Right ventricle myocardium inferior (tissue), 1 donor: ENCODE measurements at places on chromosomes 5 and 9.

DNA sequence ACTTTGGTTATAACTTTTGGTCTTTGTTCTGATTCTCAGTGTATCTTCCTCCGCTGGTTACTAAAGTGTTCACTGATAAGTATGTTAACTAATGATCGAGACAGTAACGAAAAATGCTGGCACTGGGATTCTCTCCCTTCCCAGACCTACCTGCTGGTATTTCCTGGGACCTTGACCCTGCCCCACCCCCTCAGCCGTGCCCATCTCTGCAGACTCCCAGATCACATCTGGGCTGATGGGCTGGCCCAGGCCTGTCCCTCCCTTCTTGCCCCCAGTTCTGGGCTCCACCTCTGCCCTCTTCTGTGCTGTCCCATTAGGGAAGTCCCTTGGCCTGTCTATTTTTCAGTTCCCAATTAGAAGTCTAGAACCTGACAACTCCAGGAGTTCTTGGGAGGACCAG is 46.9 kb downstream of the NEURL1B start:
- no peak for DNase-seq

DNA sequence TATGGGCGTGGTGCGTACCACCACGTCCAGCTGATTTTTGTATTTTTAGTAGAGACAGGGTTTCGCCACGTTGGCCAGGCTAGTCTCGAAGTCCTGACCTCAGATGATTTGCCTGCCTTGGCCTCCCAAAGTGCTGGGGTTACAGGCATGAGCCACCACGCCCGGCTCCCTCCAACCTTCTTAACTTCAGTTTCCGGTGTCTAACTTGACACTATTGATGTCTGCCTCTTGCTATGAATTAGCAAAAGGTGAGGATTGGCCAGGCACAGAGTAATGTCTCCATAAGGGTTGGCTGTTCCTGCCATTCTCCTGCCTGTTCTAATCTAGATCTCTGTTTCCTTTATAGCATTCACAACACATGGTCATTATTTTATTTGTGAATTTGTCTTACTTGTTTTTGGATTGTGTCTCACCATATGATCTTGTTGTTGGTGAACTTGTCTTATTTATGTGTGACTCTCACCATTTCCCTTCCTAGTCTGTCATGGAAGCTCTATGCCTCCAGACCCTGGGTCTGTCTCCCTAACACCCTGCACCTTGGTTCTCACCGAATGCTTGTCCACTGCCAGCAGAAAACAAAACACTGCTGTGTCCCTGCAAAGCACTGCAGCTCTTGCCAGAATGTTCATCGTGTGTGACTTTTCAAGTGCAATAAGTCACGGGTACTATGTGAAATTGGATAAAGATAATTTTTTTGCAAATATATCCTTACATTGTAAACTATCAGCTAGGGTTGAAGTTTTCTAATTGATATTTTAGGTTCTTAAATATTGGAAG is 26.0 kb downstream of the BASP1 start:
- DNase-seq: no peak

DNA sequence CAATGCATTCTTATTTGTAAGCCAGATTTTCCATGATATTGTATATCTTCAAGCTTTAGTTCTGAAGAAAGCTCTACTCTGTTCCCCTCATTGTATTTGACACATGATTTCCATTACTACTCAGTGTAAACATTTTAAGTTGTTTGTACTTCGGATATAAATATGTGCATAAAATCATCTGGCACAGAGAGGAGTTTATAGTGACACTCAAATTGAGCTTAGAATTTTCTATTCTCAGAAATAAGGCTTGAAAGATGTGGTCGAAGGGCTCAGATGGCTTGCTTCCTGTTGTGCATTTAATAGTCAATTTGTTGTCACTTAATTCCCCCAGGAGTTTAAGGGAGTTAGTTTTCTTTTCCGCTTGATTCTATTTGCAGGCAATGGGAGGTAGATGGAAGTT is 88.8 kb downstream of the PPIC start:
- DNase-seq: no peak

DNA sequence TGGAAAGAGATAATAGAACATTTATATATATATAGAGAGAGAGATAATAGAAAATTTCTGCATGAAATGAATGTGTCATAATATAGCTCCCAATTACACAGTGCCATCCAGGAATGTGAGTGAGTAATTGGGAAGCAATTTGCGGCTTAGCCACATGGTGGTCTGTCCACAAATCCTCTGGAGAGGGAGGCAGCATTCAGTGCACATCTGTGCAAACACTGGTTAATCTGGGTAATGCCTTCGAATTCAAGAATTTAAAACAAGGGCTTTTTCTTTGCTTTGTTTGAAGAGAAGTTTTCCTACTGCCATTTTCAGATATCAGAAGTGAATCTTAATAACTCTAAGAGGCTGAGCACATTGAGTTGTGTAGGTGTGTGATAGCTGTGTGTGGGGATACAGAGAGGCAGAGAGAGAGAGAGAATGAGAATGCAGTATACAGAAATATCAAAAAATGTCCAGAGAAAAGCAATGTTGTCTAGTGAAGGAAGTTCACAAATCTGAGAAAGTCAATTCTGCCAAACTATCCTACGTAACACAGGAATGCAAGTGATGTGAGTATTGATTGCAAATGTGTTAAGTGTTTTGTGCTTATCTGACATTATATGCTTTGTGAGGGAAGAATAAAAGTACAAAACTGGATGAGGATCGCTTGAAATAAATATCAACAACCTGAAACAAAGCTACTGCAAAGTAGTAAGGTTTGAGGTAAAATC is 134.6 kb downstream of the EDIL3 start:
- no peak for DNase-seq

DNA sequence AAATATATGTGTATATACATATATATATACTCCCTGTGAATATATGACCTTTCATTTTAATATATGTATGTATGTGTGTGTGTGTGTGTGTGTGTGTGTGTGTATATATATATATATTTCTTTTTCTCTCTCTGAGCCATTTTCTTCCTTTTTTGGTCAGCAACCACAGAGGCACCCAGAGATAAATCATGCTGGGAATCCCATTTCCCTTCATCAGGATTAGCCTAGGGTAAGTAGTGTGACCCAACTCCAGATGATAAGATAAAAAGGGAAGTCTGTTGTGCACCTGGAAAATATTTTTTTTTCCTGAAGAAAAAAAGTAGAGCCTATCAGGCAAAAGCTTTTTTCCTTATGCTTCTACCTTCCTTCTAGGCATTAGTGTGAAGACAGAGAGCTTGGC is 25.4 kb upstream of the SUB1 start:
- DNase-seq: no peak

DNA sequence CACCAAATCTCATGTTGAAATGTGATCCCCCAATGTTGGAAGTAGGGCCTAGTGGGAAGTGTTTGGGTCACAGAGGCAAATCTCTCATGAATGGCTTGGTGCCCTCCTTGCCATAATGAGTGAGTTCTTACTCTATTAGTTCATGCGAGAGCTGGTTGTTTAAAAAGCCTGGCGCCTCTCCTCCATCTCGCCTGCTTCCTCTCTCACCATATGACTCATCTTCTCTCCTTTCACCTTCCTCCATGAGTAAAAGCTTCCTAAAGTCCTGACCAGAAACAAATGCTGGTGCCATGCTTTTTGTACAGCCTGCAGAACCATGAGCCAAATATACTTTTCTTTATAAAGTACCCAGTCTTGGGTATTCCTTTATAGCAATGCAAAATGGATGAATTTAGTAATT is 20.9 kb upstream of the ARHGAP26 start:
- DNase-seq: no peak

DNA sequence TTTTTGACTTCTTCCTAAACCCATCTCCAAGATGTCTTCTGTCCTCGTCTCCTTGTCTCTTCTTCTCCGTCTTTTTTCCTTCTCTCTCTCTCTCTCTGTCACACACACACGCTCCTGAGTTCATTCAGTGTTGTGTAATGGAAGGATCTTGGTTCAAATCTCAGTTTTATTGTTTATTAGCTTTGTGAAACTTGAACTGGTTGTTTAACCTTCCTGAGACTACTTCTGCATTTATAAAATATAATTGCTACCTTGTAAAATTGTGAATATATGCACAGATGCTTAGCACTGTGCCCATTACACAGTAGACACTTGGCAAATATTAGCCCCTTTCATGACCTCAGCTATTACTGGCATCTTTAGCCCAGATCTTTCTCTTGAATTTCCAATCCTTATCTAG is 2.4 kb upstream of the NADK2 start:
- no peak for DNase-seq

- DNase-seq: no peak
Measured at GRCh38 chr9:37820142-37820541, 19.5 kb downstream of the DCAF10 start.

DNA sequence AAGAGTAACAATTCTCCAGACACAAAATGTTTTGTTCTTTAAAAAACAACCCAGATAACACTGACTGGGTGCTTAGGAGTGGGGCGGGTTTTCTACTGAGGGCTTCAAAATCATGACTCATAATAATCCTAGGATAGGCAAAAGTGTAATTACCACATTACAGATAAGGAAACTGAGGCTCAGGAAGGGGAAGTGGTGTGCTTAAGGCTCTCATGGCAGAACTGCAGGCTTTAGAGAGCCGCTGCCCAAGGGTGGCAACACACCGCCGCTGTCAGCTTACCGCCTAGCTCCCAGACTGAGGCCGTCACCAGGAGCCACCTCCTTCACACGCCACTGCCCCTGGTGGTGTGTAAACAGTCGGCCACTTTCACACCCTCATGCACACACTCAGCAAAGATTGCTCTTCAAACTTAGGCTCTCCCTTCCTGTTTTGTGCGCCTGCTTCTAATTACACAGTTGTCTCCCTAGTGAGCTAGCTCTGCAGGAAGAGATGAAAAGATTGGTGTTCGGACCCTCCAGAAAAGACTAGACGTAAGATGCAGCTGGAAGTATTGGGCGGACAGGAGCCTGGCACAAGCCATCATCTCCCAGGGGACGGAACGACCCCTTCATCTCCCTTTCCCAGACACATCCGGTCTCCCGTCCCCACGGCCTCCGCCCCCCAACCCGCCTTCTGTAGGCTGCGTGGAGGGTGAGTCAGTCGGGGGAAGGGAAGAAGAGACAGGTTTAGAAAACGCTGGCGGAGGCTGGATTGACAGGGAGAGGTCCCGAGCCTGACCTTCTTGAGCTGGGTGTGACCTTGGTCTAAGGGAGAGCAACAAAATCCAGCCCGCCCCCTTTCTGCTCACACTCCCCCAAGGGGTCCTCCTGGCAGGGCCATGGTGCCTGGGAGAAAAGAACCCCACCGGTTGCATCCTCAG is 162.7 kb downstream of the SYK start:
- DNase-seq: no peak

- no peak for DNase-seq
Measured at GRCh38 chr9:89617978-89618377, 13.2 kb downstream of the GADD45G start.

DNA sequence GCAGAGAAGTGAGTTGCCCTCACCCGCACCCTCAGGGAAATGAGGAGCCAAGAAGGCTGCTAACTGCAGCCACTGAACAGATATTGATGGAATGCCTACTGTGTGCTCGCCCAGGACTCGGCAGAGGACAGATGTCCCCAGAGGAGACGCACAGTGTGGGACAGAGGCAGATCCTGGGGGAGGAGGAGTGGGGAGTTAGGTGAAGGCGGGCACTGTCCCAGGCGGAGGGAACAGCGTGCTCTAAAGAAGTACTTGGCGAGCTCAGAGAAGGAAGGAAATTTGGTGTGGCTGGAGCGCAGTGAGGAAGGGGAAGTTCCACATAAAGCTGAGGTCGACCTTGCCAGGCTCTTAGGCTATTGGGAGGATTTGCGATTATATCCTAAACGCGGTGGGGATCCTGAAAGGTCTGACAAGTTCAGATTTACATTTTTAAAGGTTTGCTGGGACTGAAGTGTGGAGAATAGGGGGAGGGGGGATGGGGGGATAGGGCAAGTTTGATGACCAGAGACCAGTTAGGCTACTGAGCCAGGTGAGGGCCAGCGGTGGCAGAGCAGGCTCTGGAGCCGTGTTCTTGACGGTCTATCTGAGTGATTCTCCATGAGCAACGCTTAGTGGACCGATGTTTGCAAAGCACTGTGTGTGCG is 23.6 kb upstream of the CERCAM start:
- DNase-seq: no peak

DNA sequence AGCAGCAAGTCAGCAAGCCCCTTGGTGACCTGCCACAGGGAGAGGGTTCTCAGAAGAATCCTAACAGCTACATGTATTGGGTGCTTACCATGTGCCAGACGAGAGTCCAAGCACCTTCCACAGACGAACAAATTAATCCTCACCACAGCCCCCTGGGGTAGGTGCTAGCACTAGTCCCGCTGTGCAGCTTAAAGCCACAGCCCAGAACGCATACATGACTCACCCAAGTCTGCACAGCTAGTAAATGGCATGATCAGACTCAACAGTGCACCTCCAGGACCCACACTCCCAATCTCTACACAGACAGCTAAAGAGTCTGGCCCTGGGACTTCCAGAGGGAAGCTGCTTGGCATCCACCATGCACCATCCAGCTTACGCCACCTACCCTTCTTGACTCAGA is 111.5 kb downstream of the PAX5 start:
- DNase-seq: no peak

DNA sequence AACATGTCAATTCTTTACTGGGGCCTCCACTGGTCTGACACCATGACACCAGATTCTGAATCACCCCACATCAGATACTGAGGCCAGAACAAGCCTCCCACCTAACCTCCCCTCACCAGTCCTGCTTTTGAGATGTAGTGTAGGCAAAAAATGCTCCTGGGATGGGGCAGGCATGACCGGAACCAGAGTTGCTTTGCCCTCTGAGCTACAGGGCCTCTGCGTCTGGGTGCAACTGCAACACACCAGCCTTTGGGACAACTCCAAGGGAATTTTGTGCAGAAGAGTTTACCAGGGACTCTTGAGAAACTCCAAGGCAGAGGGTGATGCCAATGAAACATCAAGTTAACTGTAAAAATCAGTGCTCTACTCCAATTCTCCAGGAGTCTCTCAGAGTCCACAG is 79.4 kb downstream of the SIL1 start:
- no peak for DNase-seq

DNA sequence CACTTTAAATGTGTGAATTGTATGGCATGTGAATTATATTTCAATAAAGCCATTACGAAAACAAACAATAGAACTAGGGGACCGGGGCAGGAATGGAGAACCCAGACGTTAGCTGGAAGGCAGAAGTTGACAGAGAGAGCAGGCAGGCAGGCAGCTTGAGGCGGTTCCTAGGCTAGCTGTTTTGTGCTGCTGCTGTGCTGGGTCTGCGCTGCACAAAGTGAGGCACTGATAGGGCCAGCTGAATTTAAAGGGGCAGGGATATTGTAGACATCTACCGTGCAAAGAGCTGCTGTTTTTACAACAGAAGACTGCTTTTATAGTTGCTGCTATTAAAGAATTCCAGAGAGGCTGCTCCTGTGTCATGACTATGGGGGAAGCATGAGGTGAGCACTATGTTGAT is 21.6 kb upstream of the MIER3 start:
- DNase-seq: no peak
